ENCODE measurements at places on chromosomes 5 and 9. TPM values are rescaled to one million over a fixed set of nuclear protein-coding genes. Genes with fewer than 3 reads are reported as not detected.

PCDHB1 gene
- total RNA-seq = not detected

SPATA31D4 gene
- total RNA-seq = not detected

GZMA gene
- 25.0 TPM for total RNA-seq

TLX3 gene
- total RNA-seq = not detected

SLC23A1 gene
- total RNA-seq = not detected

OTP gene
- not detected for total RNA-seq

GRCh38 chr9:92480291-92480771 lies 2.0 kb downstream of the ASPN start:
- no peak for DNase-seq

DNA sequence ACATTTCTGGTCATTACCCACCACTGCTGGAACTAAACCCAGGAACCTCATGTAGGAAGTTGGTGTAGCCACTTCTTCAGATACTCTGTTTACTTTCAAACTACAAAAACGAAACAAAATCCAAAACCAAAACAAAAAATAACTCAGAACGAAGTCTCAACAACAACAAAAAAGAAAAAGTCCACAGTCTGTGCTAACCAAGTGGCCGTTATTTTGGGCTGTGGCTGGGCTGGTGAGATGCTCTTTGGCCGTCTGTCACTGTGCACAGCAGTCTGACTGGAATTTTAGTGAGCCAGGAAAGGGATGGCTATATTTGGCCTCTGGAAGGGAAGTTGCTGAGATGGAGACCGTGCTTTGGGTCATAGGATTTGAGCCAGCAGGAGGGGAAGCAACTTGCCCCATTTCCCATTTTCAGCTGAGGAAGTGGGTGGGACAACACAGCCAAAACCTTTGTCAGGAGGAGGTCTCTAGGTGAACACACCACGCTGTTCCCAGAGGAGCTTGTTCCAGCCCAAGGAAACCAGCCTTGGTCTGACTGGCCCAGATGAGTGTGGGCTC lies 334.1 kb downstream of the ZSWIM6 start:
- no peak for DNase-seq

DNA sequence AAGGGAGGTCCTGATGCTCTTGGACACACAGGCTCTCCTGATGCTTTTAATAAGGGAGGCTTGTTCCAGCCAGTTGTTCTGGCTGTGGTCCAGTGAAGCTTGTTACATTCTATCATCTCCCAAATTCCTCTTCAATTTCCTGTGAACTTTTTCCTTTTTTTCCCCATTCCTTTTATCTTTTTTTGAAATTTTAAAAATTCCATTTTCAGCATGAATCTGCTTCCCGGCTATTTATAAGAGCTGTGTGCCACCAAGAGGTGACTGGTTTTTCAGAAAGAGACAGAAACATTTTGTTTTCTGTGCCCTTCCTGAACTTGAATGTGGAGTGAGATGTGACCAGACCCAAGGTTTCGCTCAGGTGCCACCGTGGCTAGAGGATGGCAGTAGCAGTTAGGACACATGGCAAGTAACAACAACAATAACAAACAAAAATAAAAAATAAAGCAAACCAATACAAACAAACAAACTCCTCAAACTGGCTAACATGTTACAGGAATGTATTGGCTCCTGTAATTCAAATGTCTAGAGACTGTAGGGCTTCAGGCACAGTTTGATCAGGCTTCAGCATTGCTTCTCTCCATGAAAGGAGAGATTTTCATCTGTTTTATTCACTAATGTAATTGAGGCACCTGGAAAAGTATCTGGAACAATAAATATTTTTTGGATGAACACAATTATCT lies 121.1 kb downstream of the BOD1 start:
- DNase-seq = no peak

GRCh38 chr9:30925126-30925525 lies 1459.3 kb upstream of the ACO1 start:
- DNase-seq = no peak

DNA sequence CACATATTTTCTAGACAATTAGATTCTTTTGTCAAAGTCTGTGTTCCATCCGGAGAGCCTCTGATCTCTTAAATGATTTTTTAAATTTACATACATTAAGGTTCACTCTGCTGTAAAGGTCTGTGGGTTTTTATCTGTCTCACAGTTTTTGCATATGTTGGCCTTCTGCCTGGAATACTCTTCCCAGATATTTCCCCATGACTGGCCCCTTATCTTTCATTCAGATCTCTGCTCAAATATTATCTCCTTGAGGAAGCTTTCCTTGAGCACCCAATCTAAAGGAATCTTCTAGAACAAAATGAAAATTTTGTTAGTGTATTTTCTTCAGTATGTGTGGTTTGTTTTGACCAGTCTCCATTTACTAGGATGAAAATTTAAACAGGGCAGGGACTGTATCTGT lies 26.3 kb downstream of the FAF2 start:
- no peak for DNase-seq

- peak; percentile 87 for DNase-seq
Measured at GRCh38 chr5:143008809-143009521, 238.8 kb downstream of the ARHGAP26 start.

- no peak for DNase-seq
Measured at GRCh38 chr9:92176800-92177185, 61.6 kb upstream of the SPTLC1 start.

GRCh38 chr5:19406576-19407365 lies 581.2 kb downstream of the CDH18 start:
- no peak for DNase-seq

- no peak for DNase-seq
Measured at GRCh38 chr5:12668564-12668963, 764.3 kb upstream of the CTNND2 start.

DNA sequence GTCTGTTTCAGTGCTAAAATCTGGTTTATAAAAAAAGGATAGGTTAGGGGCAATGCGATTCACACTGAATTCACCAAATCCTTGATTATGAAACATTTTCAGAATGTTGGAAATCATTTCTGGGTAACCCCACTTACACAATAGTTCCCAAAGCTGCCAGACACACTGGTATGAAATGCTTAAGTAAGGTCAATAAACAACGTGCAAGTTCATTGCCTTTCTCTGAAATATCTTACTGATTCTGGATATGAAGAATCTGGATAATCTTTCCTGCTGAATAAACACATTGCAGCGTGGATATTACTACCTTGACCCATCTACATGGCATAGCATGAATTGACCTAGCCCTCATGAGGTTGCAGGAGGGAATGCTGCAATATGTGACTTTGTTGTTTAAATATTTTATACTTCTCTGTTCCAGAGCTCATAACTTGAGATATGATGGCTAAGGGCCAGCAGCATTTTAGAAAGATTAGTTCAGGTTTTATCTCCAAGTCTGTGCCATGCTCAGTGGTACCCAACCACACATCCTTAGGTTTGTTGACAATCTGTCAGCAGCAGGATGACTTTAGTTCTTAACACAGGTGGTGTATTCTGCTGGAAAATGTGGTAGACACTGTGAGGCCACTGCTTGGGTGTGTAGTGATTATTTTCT lies 121.0 kb downstream of the NREP start:
- no peak for DNase-seq

- DNase-seq = no peak
Measured at GRCh38 chr9:73059247-73059646, 92.4 kb upstream of the ANXA1 start.

- DNase-seq = no peak
Measured at GRCh38 chr9:107176436-107177151, 106.5 kb upstream of the RAD23B start.

- DNase-seq = peak; percentile 88
Measured at GRCh38 chr9:128117613-128118471, 9.7 kb downstream of the PTGES2 start.

GRCh38 chr5:135473956-135474670 lies 22.0 kb upstream of the TIFAB start:
- DNase-seq = no peak

- DNase-seq = no peak
Measured at GRCh38 chr5:112106878-112107277, 312.2 kb downstream of the EPB41L4A start.

DNA sequence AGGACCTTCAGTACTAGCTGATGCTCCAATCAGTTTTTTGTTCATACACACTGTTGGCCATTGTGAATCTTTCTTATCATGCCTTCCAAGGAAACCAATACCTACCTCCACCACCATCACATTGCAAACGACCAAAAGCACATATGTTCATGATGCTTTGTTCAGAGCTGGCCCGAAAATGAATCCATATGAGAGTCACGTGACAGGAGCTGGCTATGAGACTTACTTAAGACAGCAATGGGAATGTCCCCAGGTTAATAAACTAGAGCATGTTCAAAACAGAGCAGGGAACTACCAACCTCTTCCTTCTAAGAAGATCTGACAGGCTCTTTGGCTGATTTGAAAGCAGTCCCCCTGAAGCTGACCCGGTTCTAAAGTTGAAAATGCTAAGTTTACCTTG lies 93.5 kb downstream of the FGF1 start:
- no peak for DNase-seq

Measured in CD4-positive, alpha-beta memory T cell (primary cell).